Activated T-helper 1 cell treated with anti-CD3 and anti-CD28 coated beads, Interleukin-12 subunit alpha, Interleukin-12 subunit beta, Interleukin-2, Interleukin-4 antibody, amounts not matched to agents 30 ng/mL and 10 ng/mL and 1 ng/mL, durations not matched to agents 14 hours and 24 hours and 36 hours (primary cell): ENCODE measurements at places on chromosomes 5 and 9.

- no peak for DNase-seq
Observed at GRCh38 chr5:146890066-146890465, 11.5 kb upstream of the PPP2R2B start.

DNA sequence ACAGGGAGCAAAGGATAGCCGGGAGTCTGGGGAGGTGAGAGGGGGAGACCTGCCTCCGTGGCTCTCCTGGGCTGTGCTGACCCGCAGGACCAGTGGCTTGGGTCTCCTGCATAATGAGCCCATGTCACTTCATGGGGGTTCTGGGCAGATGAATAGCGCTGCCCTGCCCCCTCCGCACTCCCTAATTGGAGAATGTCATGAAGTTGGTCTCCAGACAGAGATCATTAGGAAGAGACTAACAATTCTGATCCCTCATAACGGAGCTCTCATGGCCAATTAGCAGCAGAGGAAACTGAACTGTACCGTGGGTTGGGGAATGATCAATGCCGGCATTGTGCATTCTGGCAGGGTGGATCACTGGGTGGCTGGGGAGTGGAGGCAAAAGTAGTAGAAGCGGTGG is 186.1 kb downstream of the FSTL4 start:
- no peak for DNase-seq

- DNase-seq = no peak
Observed at GRCh38 chr5:65651144-65651543, 26.3 kb downstream of the SHLD3 start.

DNA sequence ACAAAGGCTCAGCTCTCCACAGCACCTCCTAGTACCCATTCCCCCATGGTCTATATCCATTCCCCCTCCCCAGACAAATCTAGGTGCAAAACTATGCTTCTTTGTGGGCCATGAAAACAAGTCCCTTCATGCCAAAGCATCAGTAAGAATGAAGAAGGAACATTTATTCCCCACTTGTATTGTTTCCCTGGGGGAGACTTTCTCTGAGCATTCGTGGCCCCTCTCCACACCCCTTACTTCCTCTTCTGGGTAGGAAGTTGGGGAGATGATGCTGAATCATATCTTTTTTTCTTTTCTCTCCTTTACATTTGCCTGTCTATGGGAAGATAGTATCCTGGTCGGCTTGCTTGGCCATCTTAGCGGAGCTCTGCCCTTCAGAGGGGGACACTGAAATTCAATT is 246.8 kb downstream of the NSG2 start:
- no peak for DNase-seq

GRCh38 chr9:136651860-136652259 is 10.9 kb upstream of the EGFL7 start:
- no peak for DNase-seq

- DNase-seq = no peak
Observed at GRCh38 chr5:109561447-109561846, 128.3 kb upstream of the MAN2A1 start.

- DNase-seq = no peak
Observed at GRCh38 chr9:36136894-36137391, 410 bp downstream of the GLIPR2 start.
